ENCODE measurements at places on chromosomes 7 and 10.

- no peak for DNase-seq
Measured at GRCh38 chr7:139844779-139845442, 15.8 kb downstream of the TBXAS1 start.

GRCh38 chr10:32149252-32149955, 93.2 kb upstream of the KIF5B start:
- DNase-seq = no peak

- no peak for DNase-seq
Measured at GRCh38 chr10:31549896-31550295, 230.9 kb downstream of the ZEB1 start.

- DNase-seq = no peak
Measured at GRCh38 chr10:132273966-132274365, 33.8 kb downstream of the STK32C start.

GRCh38 chr7:120981888-120982615, 6.5 kb upstream of the CPED1 start:
- no peak for DNase-seq

DNA sequence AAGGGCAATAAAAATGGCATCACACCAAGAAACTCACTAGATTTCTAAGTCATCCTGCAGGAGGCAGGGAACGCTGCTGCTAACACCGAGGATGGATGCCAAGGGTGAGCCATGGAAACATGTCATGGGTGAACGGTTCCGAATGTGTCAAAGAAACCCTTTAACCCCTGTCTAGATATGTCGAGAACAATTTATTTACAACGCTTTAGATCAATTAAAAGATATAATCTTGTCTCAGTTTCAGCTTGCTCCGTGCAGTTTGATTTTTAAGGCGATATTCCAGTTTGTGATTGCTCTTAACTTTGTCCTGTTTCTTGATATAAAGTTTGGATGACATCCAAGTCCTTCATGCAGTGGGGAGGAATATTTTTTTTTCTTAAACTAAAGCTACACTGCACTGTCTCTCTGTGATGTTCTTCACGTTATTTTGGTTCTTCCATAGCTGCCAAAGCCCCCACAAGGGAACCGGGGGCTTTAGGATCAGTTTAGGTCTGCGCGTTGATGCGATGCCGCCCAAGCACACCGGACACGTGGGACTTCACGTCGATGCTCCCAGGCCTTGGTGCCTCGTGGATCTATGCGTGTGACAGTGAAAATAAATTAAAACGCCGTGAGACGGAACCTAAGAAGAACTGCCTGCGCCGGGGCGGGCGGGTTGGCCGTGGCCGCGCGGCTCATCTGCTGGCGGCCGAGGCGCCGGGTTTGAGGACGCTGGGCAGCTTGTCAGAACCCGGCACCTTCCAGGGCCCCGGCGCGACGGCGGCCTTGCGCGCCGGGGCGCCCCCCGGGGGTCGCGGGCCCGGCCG, 220.3 kb downstream of the PHTF2 start:
- DNase-seq = peak; percentile 11

- DNase-seq = no peak
Measured at GRCh38 chr10:33370434-33370930, 36.0 kb upstream of the NRP1 start.

- no peak for DNase-seq
Measured at GRCh38 chr7:103597606-103598005, 151.6 kb upstream of the SLC26A5 start.

GRCh38 chr10:77160679-77161078, 476.9 kb downstream of the KCNMA1 start:
- no peak for DNase-seq

DNA sequence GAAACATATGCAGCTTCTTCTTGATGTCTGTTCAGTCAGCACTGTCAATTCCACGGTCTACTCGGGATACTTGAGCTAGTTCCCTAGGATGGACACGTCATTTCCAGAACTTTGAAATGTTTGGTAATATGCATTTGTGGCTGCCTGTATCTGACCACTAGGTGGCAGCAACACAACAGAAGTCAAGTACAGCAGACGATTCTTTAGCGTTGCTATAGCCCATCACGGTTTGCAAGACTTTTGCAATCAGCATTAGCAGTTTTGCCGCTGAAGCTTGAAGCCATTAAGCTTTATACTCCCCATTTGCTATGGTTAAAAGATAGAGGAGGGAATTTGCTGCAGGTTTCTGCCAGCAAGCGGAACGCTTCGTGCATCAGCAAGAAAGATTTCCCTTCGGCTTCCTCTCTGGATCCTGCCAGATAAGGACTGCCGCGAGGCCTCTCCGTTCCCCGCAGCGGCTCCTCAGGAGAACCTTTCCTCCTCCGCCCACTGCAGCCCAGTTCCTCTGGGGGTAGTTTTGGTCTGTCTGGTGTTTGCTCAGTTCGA, 63.5 kb downstream of the ABCC2 start:
- DNase-seq = peak; percentile 68

DNA sequence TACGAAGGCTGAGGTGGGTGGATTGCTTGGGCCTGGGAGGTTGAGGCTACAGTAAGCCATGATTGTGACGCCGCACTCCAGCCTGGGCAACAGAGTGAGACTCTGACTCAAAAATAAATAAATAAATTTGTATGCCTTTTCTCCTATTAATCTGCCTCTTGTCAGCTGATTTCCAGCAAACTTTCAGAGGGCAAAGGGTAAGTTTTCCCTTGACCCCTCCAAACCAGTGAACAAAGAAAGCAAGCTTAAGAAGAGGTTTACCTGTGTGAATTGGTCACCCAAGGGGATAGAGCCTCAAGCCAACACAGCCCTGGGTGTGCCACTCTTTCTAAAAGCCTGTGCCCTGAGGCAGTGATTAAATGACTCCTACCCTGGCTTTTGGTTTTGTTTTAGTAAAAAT, 30.8 kb downstream of the GOT1 start:
- no peak for DNase-seq

DNA sequence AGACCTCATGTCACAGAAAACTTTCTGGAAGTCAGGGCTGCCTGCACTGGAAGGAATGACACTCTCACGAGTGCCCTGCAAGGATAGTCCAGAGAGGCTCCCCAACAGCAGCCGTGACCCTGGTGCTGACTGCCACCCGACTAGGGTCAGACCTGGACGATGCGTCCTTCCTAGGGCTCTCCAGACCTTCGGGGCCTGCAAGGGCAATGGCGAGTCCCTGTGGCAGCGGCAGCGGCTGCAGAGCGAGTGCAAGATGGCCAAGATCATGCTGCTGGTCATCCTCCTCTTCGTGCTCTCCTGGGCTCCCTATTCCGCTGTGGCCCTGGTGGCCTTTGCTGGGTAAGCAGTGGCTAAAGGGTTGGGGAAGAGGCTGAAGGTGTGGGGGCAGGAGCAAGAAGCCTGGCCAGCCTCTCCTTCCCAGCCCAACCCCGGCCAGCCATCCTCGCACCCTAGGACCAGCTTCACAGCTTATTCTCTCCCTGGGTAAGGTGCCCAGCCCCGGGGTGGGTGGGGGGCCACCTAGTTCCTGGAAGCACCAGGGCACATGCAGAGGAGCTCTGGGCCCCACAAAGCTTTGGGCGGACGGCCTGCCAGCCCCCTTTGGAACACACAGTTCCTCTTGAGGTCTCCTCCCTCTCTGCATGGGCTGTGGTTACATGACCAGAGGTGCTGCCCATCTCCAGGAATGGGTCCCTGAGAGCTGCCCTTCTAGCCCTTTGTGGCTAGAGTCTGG, 5.5 kb downstream of the OPN4 start:
- DNase-seq = no peak

- no peak for DNase-seq
Measured at GRCh38 chr7:3494947-3495346, 193.9 kb downstream of the SDK1 start.

DNA sequence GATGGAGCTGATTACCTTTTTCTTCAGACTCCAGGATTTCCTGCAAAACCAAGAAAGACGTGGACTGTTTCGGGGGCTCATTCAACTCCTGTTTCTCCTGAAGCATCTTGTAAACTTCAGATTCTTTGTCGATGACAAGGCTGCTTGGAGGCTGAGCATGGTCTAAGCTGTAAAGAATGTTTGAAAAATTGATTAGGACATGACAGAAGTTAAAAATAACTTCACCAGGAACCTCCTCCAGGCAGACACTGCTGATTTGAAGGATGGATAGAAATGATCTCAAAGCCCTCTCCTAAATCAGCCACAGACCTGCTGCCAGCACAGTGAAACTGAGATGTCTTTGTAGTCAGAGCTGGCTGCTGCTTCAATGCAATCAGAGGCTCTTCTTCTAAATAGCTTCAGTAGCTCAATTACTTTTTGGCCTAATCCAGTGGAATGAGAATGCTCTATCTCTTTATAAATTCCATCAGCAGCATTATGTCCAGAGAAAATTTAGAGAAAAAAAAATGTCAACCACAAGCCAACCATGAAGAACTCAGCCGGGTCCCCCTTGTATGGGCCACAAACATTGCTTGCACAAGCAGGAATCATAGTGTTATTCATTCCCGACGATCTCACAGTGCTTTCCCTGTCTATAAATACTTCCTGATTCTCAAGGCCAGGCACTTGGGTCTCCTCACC, 43.5 kb downstream of the PDLIM1 start:
- no peak for DNase-seq

DNA sequence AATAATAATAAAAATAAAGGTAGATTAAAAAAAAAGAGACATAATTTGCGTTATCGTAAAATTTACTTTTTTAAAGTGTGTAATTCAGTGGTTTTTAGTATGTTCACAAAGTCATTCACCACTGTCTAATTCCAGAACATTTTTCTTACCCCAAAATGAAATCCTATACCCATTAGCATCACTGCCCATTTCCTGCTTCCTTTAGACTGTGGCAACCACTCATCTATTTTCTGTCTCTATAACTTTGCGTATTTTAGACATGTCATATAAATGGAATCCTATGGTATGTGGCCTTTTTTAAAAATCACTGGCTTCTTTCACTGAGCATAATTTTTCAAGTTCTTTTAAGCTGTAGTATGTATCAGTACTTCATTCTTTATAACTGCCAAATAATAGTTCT, 53.6 kb downstream of the KAT6B start:
- DNase-seq = no peak

GRCh38 chr7:39919646-39920045, 30.4 kb upstream of the CDK13 start:
- DNase-seq = no peak

DNA sequence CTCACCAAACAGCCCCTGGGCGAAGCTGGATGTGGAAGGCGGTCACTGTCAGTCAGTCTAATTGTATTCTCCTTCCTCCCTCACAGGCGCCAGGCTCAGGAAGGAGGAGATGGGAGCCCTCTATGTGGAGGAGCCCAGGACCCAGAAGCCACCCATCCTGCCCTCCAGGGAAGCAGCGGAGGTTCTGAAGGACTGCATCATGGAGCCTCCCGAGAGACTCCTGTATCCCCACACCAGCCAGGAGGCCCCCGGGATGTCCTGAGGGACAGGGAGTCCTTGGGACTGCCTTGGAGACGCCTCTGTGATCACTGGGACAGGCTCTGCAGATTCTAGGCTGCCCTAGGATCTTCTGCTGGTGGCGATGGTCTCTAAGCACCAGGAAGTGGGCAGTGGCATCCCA, 9.7 kb upstream of the ATP6V0E2 start:
- DNase-seq = no peak
